ENCODE measurements at places on chromosomes 6 and 20.

DNA sequence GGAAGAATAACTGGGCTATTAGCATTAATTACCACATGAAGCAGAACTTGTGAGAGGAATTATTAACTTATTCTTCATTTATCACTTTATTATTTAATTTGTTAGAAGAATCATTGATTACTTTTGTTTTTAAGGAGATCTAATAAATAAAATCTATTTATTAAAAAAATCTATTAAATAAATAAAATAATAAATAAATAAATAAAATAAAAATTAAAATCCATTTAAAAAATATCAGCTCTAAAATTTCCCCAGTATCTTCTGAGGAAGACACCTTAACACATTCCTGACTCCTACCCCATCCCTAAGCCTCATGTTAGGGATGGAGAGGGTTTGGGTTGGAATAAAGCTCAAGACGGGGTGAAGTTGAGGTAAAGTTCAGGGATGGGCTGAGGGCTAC, 231.4 kb downstream of the CLIC5 start:
- DNase-seq: no peak

DNA sequence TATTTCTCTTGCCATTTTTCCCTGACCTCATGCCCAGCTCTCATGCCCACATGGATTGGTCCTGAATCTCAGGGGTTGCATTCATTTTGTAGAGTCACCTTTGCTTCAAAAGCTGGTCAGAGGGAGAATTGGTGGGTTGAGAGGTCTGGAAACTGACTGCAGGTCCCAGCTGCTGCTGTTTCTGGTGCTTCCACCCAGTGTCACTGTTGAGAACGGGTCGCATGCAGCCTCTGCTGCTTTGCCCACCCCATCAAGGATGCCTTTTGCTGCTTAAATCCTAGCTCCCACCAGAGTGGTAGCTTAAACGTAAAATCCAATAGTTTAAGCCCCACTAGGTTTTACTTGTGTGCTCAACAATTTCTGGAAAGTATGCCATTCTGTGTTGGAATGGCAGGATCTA, 211.4 kb upstream of the TSHZ2 start:
- no peak for DNase-seq

- peak; percentile 63 for DNase-seq
Observed at GRCh38 chr20:23235173-23236027, 115.2 kb upstream of the NXT1 start.

- DNase-seq: no peak
Observed at GRCh38 chr6:18600255-18600654, 213.1 kb downstream of the RNF144B start.

DNA sequence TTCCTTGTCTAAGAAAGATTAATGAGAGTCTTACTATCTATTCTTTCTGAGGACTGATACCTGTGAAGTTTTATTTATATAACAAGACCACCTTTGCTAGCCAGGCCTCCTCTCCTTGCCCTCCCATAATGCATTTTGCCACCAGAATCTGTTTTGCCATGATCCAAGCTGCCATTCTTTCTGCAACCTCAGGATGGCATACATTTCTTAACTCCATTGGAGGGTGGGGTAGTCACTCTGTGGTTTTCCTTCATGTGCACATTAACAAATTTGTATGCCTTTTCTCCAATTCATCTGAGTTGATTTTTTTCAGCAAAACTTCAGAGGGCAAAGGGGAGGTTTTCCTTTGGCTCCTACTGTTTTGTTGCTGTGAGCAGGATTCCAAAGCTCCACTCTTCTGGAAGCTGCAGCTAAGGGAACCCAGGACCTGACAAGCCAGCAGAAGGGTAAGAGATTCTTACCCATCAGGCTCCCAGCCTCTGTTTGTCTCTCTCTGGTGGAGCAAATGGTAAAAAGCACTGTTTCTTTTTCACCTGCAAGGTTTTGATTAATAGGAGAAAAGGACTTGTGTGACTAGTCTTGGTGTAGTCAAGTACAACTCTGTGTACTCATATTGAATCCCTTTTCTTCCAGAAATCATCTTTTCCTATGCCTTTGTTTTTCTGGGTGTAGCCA, 26.2 kb upstream of the ENPP4 start:
- no peak for DNase-seq

DNA sequence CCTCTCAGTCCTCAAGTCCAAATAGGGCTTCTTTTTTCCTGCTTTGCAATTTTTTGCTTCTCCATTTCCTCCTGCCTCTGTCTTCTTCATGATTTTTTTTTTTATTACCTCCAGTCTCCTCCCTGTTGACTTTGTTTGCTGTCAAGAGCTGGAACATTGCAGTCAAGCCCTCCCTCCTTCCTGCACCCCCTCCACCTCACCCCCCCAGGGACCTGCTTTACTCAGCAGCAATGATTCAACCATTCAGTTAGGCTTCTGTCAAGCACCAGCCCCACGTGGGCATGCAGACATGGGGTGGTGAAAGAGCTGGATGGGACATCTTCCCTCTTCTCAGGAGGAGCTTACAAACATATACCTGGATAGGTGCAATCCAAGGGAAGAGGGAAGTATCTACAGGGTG, 142.4 kb downstream of the LRFN2 start:
- no peak for DNase-seq

- no peak for DNase-seq
Observed at GRCh38 chr6:2514965-2515543, 235.7 kb downstream of the MYLK4 start.

DNA sequence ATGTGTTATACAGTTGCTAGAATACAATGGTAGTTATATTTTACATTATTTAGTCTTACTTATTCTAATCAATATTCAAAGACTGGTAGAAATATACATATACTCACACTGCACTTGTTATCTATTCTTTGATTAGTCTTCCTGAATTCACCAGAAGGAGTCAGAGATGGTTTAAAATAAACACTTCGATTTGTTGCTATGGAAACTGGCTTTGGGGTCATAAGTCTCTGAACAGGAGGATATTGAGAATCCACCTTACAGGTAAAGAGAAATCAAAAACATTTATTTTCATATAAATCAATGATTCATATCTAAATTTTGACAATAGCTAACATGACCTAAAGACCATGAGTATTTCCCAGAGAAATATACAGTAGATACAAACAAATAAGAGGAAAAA, 41.6 kb downstream of the NUP153 start:
- no peak for DNase-seq

DNA sequence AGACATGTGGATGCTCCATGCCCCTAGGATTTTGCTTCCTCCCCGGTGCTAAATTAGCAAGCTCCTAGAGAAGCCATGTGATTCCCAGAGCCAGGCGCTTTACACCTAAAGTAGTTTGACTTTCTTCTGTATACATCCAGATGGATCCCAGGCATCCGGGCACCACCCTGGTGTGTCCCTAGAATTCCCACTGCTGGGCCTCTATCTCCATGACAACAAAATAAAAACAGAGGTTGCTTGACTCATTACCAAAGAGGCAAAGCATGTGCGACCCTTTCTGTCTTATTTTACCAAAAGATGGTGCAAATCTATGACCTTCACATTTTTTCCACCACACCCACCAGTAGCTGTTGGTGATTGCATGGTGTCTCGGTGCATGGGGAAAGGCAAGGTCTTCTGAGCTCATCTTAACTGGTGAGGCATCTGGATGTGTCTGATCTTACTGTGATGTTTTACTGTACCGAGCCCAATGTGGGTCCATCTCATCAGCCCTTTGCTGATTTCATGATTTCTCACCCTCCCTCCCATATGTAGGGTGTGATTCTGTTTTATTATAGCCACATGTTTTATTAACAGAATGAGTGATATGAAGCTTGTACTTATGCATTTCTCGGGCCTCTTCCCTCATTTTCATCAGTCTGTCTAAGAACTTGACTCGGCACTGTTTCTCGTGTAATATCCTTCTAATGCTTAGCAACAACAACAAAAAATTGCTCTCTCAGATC, 27.4 kb upstream of the VAPB start:
- no peak for DNase-seq

DNA sequence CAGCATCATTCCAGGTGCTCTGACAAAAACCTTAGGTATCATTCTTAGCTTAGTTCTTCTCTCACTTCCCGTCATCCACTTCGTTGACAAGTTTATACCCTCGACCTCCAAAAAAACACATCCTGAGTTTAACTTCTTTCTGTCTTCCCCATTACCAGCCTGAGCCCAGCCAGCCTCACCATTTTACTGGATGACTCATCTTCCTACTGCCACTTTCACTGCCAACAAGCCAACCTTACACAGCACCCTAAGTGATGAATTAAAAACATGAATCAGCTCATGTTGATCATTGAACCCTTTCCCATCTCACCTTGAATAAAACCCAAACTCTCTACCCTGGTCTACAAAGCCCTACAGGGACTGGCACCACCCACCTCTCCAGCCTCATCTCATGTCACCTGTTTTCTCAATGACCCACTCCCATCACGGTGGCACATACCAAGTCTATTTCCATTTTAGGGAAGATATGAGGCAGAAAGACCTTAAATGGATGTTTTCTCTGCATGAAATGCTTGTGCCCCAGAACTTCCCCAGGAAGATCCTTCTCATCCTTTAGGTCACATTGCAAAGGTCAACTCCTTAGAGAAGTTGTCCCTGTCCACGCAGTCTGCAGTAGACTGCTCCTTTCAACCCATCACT, 9.9 kb upstream of the UST start:
- DNase-seq: no peak

- DNase-seq: no peak
Observed at GRCh38 chr6:164072240-164072666, 657.7 kb downstream of the QKI start.

DNA sequence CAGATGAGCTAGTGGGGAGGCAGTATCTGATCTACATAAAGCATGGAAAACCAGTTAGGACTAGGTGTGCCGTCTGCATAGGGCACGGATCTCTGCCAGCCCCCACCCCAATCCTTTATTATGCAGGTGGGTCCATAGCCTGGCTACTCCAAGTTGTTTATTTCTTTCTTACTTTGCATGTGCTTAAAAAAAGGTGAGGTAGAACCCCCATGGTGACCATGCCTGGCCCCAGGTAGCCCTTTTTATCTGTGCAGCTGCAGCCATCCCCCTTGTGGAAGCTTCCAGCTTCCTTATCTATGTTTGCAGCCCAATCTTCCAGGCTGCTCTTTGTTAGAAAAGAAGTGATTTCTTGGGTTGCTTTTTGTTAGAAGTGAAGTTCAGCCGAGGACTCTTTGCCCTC, 9.0 kb upstream of the TREM2 start:
- DNase-seq: no peak

GRCh38 chr6:136782021-136782770, 10.1 kb downstream of the MAP3K5 start:
- no peak for DNase-seq

GRCh38 chr20:49566401-49567364, 1.3 kb downstream of the PTGIS start:
- DNase-seq: no peak

DNA sequence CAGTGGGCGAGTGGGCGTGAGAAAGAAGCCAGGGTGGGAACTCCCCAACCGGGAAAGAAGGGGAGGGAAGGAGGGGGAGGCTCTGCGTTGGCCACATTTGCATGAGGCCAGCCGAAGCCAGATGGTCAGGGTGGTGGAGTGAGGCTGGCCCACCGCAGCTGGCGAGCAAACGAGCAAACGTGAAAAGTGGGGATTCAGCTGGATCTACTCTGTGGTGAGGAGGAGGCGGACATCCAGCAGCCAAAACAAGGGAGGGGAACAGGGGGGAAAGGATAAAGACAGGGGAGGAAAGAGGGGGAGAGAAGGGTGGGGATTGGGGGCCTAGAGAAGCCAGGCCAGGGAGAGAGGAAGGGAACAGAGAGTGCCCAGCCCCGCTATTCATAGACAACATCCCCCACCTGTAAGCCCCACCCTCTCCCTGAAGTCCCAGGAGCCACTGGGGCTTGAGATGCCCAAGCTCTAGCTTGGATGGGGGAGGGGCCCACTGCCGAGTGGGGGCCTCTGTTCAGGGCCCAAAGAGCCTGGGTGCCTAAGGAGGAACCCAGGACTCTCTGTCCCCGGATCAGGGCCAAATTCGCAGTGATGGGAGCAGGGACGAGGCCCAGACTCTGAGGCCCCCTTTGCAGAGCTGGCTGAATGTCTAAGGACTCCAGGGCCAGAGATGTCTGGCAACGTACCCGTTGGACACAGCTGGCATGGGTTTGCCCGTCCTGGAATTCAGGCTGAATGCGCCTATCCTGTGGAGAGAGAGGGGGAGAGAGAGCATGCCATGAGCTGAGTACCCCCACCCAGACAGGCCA, 45.1 kb downstream of the CPNE5 start:
- no peak for DNase-seq

DNA sequence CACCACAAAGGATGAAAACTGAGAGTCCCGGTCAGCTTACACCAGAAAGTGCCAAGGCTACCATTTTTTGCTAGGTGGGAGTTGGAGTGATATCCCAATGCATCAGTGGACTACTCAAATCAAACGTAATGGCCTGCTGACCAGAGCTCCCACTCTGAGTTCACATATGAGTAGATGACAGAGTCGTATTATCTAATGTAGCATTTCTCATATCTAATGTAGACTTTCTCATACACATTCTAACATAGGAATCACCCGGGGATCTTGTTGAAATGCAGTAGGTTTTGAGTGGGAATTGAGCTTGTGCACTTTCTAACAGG, 38.4 kb upstream of the FUCA2 start:
- DNase-seq: no peak

- no peak for DNase-seq
Observed at GRCh38 chr20:20334489-20334888, 33.4 kb upstream of the INSM1 start.

DNA sequence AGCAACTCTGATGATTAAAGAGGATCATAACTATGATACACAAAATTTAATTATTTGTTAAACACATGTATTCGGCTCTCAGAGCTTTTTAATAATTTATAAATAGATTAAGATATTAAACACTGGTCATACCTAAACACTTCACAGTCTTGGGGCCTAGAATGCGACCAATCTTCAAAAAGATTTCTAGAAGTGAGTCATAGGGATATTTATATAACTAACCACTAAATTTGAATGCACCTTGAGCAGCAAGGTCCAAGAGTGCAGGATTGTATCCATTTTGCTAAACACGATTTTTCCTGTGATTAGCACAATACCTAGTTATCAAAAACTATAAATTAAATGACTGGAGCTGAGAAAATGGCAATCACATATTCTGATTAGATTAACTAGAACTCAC, 709.3 kb downstream of the EPHA7 start:
- no peak for DNase-seq

DNA sequence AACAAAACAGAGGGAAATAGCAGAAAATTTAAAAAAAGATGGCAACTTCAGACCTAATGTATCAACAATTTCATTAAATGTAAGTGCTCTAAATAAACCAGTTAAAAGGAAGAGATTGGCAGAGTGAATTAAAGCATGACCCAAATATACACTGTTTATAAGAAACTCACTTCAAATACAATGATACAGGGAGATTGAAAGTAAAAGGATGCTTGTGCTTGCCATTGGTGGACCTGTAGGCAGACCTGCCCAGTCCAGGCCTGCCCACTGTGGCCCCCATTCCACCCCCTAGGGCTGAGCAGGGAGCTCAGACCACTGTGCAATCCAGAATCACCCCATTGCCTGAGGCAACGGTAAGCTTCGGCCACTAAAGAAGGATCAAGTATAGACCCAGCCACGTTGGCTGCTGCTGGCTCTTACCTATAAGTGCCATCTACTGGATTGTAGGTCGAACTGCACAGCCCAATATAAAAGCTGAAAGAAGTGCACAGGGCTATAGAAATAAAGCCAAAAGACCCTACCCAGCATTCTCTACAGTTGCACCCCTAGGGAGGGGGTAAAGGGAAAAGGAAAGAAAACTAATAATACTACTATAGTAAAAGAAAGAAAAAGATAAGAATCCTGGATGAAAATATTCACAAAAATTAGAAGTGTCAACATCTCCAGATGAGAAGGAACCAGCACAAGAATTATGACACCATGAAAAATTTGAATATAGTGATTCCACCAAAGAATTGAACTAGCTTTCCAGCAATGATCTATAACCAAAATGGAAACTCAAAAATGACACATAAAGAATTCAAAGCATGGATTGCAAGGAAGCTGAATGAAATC, 36.1 kb downstream of the PSMB1 start:
- DNase-seq: peak; percentile 65

- DNase-seq: no peak
Observed at GRCh38 chr6:26017632-26017966, 55.0 kb downstream of the TRIM38 start.
